BE2C (cell line): ENCODE measurements at places on chromosomes 3 and 15.

DNA sequence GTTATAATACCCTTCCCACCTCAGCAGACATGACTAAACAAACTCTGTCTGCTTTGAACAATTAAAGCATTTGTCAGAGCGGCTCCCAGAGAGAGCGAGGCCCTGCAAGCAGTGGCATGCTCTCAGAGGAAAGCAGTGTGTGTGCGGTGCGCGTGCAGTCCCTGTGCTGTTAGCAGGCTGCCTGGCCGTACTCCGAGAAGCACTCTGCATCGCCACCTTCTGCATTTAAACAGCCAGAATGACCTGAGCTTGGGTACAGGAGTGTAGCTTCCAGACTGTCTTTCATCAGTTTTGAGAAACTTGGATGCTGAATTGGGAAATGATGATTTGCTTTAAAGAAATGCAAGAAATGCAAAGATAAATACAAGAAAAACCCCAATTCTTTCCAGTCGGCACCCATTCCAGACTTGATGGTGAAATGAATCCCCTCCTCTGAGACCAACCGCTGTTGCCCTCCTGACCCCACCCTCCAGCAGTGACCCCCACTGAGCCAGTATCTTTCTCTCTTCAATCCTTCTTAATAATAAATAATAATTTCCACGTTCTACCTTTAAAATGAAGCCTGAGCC is 113.5 kb downstream of the VGLL4 start:
- DNase-seq, result no peak

DNA sequence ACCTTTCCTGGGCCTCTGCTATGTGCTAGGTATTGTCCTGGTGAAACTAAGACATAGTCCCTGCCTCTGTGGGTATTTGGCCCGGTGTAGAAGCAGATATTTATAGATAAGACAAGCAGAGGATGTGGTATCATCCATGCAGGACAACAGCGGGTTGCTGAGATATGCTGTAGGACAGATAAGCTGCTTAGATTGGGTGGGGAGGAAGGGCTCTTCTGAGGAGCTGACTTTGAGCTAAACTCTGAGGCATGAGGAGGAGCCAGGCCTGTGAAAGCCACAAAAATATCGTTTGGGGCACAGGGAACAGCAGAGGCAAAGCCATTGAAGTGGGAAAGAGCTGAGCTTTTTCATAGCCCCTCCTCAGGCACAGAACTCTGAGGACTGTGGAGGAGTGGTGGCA is 492.5 kb upstream of the CFAP20DC start:
- no peak for DNase-seq

DNA sequence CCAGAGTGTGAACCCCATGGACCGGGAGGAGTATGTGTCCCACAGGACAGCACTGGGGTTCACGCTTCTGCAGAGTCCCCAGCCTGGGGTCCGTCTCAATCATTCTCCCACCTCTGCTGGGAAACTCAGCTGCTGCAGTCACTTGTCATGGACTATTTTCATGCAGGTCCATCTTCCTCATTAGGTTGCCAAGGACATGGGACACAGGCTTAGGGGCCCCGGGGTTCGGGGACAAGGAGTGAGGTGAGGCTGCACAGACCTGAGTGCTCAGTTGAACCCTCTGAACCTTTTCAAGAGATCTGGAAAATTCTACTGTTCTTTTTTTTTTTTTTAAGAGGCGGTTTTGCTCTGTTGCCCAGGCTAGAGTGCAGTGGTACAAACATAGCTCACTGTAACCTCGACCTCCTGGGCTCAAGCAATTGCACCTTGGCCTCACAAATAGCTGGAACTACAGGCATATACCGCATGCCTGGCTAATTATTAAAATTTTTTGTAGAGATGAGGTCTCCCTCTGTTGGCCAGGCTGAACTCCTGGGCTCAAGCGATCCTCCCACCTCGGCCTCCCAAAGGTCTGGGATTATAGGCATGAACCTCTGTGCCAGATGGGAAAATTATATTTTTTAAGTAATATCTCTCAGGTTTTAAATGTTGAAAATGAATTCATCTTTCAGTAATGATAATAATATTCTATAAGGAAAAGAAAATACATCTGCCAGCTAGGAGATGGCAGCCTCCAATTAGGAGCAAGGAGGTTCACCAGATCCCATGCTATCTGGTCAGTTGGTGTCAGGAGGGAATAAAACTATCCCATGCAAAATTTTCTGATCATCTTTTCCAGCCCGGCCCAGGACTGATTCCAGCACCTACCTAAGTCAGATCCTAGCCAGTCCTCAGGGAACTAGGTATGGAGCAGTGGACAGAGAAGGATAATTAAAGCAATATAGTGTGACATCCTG is 45.2 kb downstream of the RPN1 start:
- no peak for DNase-seq

GRCh38 chr15:98455904-98456303 is 192.4 kb upstream of the IGF1R start:
- DNase-seq, result no peak

GRCh38 chr3:160661660-160662059 is 15.3 kb upstream of the ARL14 start:
- no peak for DNase-seq

DNA sequence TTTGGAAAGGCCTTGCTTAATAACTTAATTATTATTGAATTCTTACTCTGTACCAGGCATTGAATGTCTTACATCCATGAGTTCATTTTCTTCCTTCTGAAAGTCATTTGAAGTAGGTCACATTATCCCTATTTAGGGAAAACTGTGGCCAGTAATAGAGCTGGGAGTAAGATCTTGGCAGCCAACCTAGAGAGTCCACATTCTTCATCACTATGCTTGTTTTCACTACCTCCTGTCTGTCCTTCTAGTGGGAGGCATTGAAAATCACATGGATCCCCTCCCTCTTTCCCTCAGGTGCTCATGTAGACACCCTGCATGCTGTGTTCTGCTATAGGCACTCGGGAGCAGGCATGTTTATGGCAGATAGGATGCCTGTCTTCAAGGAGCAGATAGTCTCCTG is 154.9 kb downstream of the EBLN2 start:
- DNase-seq, result no peak

- DNase-seq, result no peak
Measured at GRCh38 chr15:58684036-58684710, 65.3 kb downstream of the ADAM10 start.

DNA sequence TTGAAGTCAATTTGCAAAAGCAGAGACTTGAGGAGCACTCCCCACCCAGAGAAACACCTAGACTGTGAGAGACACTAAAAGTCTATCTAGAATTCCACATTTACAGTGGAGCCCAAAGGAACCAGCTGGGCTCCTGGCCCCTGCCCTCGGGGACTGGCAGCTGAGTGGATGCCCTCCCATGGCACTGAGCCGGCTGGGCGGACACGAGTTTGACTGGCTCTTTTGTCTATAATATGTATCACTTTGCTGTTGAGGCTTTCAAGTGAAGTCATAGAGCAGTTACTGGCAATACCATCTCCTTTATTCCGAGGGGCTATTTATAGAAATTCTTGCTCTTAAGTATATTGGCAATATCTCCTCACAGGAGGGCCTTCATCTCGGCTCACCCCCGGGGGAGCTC is 65.8 kb upstream of the TNFAIP8L3 start:
- no peak for DNase-seq
